Central memory CD4-positive, alpha-beta T cell (primary cell): ENCODE measurements at places on chromosomes 4 and X.

- no peak for DNase-seq
Measured at GRCh38 chr4:107900508-107900907, 30.8 kb upstream of the CYP2U1 start.

DNA sequence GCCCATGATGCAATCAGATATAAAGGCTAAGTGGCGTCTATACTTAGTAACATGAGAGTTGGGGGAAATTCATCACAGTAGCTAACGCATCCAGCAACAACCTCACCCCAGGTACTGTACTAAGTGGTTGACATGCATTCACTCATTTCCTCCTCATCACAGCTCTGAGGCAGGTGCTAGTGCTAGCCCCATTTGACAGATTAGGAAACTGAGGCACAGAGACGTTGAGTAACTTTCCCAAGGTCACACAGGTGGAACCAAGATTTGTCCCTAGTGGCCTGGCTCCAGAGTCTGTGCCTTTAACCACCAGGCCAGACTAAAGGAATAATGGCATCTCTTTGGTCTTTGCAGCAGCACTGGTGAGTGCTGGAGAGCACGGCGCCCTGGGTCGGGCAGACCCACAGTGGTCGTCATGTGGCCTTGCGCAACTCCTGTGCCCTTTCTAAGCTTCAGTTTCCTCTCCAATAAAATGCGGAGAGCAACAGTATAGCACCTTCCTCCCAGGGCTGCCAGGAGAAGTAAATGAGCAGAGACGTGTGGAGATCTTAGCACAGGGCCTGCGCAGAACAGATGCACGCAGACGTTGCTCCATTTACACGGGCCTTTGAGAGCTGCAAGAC, 186.4 kb downstream of the BCOR start:
- DNase-seq, result no peak

DNA sequence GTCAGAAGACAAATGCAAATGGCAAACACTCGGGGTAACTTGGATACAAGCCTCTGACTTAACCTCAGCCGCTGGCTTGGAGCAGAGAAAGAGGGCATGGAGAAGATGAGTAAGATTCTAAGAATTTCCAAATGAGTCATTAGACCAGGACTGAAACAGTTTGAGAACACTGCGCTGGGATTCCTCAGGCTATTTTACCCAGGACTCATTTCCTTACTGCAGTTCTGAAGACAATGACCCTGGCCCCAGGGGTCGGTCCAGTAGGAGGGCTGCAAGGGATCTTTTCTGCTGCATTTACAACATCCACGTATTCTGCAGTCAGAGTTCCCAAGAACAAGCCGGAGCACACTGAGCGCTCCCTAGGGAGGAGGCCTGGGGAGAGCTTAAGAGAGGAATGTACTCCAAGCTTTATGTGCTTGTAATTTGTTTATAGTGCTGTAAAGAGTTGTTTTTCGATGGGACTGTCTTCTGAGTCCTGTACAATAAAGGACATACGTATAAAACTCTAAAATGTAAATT, 27.3 kb upstream of the SORBS2 start:
- no peak for DNase-seq

DNA sequence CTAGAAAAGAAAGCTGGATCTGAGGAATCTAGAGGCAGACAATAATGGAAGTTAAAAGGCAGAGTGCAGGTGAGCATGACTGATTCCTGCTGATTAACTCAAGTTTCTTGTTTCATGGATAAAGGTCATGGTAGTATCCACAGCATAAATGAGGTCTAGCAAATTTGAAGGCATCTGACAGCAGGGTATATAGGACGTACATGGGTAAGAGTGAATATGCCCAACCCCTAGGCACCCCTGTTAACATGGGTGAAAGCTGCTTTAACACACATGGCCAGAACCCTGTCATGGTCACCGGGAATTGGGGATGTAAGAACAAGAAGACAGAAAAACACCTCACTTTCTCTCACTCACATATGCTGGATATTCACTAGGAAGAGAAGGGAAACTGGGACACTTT, 25.0 kb downstream of the NLRP2B start:
- DNase-seq, result no peak

- DNase-seq, result no peak
Measured at GRCh38 chr4:1462768-1463075, 56.5 kb upstream of the NKX1-1 start.

- no peak for DNase-seq
Measured at GRCh38 chr4:65646136-65646535, 24.2 kb downstream of the EPHA5 start.

- no peak for DNase-seq
Measured at GRCh38 chr4:130747842-130748241, 1651.9 kb downstream of the C4orf33 start.

- DNase-seq, result no peak
Measured at GRCh38 chrX:16851421-16851820, 18.7 kb downstream of the RBBP7 start.
